ENCODE measurements at places on chromosomes 5 and 9.

DNA sequence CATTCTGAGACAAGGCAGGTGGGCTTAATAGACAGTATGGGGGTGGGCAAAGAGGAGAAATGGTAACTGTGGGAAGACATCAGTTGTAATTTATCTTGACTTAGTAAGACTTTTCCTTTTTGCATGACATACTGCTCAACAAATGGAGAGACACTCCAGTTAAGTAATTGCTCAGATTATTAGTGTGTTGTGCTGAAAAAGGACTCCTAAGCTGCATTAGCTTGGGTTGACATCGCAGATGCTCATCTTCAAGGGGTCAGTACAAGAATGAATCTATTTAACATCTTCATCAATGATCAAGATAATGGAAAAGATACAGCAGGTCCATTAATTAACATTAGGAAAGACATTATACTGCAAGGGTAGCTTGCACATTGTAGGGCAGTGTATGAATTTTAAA is 181.1 kb upstream of the ELAVL2 start:
- no peak for DNase-seq

- no peak for DNase-seq
Observed at GRCh38 chr5:106454651-106455415, 1215.9 kb downstream of the EFNA5 start.

DNA sequence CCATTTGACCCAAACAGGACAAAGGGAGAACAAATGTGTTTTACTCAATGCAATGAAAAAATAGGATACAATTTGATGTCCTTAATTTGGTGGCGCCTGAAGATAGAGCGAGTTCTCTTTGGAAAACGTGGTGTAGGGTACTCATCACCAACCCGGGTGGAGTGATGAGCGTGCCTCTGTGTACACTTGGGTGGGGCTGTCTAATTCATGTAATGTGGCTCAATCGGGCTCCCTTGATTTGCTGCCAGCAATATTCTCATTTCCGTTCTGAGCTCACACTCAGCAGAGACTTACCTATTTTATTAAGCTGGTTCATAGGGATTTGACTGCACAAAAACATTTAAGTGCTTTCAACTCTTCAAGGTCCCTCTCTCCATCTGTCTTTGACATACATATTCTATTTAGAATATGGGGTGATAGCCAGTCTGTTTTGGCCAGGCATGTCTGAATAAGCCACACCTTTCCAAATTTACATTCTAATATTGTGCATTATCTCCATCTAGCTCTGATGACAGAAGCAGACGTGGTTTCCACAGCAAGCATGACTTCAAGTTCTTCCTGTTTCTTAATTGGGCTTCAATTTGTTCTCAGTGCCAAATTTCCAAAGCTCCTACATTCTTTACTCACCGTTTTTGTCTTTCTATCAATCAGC is 162.5 kb downstream of the IRX2 start:
- DNase-seq: no peak

DNA sequence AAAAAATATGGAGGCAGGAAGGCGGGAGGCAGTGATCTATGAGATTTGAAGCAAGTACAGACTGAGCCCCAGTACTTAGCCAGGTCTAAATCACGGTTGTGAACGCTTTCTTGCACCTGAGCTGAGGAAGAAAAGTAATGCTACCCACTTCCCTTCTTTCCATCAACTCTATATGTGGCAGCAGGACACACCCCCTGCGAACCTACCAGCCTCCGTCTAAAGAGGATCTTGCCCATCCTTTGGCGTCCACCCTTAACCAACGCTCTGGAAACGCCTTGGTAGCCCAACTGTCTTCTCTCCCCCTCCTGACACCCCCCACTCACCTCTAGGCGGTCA is 545 bp downstream of the HMGCS1 start:
- no peak for DNase-seq

DNA sequence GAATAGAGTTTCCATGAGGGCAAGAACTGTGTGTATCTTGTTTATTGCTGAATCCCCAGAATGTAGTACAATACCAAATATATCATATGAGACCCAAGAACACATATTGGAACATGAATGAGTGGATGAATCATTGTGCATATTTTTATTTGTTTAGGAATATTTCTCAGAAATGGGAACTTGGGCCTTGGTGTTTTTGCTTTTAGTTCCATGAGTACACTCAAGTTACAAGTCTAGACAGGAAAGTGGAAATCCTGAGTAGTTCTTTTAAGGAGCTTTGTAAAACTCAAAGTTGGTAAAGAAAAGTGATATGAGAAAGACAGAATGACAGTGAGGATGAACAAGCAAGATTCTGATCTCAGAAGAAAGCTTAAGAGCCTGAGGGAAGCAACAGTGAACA is 647.0 kb downstream of the EFNA5 start:
- DNase-seq: no peak

DNA sequence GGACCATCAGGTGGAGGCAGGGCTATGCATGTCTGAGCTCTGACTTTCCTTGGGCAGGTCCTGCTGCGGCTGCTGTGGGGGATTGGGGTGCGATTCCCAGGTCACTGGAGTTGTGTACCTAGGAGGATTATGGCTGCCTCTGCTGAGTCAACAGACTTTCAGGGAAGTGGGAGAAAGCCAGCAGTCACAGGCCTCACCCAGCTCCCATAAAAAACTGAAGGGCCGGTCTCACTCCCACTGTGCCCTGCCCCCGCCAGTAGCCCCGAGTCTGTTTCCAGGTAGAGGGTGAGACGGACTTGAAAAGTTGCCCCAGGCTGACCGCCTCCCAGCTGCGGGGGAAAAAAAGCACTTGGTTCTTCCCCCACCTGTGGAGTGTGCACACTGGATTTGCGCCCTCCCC is 76.7 kb downstream of the FAM170A start:
- no peak for DNase-seq

DNA sequence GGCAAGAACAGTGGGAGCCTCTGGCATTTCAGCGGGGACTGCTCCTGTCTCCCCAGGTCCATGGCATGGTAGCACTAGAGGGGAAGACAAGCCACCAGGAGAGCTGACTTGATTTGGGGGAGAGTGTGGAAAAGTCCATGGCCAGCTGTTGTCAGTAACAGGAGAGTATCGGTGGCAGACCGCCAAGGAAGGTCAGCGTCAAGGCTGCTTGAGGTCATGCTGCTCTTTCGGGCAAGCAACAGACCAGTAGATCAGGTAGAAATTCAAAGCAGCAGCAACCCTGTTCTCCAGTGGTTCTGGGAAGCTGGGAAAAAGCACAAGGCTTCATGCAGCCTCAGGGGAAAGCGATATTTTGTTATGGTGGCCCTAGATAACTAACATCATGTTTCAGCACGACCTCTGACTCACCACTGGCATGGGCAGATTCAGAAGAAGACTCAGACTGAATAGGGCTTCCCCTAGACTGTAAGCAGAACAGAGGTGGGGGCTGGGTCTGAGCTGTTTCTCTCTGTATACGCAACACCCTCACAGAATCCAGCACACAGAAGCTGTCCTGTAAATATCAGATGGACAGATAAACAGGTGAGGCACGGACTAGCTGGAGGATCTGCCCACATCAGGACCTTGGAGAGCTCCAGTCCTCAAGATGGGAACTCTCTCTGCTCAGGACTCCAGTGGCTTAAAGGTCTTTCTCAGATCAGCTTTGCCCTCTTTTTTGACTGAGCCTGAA is 35.2 kb upstream of the PLEKHG4B start:
- no peak for DNase-seq

DNA sequence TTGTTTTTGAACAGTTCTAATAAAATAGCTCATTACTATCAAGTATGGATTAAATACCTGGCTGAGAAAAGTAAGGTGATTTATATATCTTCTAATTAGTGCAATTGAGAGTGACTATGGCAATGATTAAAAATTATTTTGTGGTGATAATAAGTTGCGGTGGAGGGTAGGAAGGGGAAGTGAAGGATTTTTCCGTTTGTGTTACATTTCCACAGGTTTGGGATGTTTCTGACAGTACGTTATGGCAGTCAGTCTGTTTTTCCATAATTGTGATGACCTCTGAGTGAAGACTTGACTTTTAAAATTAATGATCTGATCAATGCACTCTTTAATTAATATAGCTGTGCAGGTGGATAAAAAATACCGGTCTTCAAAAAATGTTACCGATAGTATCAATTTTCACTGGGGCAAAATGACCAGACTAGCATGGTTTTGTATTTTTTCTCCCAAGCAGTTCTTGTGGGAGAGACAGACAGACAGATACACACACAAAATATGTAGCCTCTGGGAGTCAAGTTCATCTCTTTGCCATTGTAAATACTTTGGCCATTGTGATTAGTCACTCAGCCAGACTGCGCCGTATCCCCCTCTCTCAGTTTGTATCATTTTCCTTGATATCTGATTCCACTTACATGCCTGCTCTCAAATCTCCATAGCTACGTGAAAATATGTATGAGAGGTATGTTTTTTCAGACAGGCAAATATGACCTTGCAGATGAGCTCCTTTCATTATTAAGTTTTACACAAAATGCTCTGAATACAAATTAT is 60.2 kb downstream of the ARHGAP26 start:
- DNase-seq: no peak

- no peak for DNase-seq
Observed at GRCh38 chr5:73642344-73642743, 16.3 kb downstream of the ARHGEF28 start.

DNA sequence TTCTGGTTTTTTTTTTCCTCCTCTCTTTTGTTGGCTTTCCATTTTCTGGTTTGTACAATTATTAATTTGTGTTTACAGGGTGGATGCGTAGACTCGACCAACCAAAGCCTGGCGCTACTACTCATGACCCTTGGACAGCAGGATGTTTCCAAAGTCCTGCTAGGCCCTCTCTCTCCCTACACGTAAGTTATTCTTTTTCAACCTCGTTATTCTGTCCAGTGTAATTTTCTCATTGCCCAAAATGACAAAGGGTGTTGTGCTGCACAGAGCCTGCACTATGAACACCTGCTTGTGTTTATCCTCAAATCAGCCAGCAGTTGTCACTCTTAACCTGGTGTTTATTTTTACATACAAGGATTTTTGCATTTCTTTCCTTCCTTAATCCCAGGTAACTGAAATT is 56.6 kb downstream of the RCL1 start:
- DNase-seq: no peak

- peak; percentile 35 for DNase-seq
Observed at GRCh38 chr5:147558826-147559225, 49.0 kb upstream of the DPYSL3 start.
